Activated CD8-positive, alpha-beta memory T cell treated with anti-CD3 and anti-CD28 coated beads for 24 hours (primary cell): ENCODE measurements at places on chromosomes 11 and 22.
A peak's percentile ranks its signal among the peaks of the same experiment; 100 is the strongest.

DNA sequence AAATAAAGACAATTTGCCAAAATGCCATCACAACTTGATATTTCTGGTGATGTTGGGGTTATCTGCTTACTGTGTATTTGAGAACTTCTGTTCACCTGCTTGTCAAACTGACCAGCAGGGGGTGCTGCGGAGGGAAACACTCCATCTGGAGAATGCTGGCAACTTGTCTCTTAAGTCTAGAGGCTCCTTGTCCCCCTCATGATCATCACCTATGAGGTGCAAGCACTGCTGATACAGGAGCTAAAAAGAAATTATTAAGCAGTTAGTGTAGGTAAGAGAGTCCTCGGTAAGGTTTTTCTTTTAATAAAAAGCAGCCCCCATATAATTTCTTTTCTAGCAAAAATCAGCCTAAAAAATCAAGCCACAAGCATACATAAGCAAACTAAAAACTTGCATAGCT lies 32.7 kb upstream of the GLYATL1B start:
- peak; percentile 91 for DNase-seq

DNA sequence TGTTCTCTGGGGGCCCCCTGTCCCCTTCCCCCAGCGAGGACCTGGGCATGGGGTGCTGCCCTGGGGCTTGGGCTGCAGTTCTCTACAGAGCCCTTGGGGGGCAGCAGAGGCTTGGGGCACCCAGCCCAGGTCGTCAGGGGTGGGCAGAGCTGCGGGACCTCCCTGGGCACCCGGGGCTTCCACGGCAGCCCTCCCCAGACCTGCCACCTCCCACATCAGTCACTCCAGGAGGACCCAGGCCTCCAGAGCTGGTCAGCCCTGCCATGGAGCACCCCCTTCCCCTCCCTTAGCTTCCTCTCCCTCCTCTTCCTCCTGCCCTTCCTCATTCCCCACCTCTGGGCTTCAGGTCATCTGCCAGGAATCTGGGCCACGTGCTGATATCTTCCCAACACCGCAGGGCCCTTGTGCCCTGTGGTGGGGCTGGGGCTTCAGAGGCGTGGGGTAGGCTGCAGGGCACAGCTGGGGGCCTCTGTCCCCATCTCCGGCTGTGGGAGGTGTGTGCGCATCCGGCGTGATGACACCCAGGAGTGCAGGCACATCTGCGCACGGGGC lies 5.8 kb downstream of the TSPAN4 start:
- DNase-seq = peak; percentile 88

GRCh38 chr11:130413405-130414106 lies 14.9 kb downstream of the ADAMTS8 start:
- DNase-seq = no peak

GRCh38 chr11:2269601-2270321 lies 627 bp downstream of the ASCL2 start:
- peak; percentile 75 for DNase-seq

GRCh38 chr11:116224154-116224888 lies 548.5 kb downstream of the BUD13 start:
- peak; percentile 64 for DNase-seq

DNA sequence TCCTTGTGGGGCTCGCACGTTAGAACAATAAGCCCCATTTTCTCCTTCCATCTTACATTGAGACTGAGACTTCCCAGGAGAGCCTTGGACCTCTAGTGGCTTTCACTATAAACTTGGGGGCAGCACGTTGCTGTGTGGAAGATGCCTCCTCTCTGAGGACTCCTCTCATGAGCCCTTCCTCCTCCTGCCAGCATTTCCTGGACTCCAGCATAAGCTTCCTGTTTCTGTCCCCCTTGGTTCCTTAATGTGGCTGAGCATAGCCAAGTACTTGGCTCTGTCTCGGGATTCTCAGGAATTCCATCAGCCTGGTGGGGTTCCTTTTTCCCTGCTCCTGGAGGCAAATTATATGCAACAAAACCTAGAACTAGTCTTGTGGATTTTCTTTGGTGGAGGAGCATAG lies 38.8 kb upstream of the UBASH3B start:
- DNase-seq = no peak

DNA sequence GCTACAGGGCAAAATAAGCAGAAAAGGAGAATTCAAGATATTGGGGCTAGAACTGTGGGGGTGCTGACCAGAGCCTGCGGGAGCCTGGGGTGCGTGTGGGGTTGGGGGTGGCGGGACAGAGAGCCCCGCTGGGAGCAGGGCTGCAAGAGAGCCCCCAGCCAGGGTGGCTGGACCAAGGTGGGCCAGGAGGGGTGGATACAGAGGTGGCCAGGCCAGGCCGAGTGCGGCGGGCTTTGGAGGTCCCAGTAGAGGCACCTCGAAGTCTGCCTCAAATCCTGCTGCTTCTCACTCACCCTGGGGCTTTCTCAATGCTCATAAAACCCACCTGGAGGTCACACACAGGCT lies 16.9 kb upstream of the MUC5B start:
- DNase-seq = no peak

GRCh38 chr11:116258821-116259220 lies 514.0 kb downstream of the BUD13 start:
- DNase-seq = no peak

GRCh38 chr11:47337229-47337924 lies 15.1 kb downstream of the MYBPC3 start:
- no peak for DNase-seq

DNA sequence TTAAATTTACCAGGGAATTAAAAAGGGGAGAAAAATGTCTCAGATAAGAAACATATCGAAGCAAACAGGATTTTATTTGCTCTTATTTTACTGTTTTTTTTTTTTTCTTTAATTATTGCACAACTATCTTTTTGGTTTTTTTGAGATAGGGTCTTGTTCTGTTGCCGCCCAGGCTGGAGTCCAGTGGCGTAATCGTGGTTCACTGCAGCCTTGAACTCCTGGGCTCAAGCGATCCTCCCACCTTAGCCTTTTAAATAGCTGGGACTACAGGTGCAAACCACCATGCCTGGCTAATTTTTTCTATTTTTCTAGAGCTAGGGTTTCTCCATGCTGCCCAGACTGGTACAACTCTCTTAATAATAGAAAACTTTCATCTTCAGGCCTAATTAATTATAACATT lies 32.5 kb downstream of the DRG1 start:
- no peak for DNase-seq

DNA sequence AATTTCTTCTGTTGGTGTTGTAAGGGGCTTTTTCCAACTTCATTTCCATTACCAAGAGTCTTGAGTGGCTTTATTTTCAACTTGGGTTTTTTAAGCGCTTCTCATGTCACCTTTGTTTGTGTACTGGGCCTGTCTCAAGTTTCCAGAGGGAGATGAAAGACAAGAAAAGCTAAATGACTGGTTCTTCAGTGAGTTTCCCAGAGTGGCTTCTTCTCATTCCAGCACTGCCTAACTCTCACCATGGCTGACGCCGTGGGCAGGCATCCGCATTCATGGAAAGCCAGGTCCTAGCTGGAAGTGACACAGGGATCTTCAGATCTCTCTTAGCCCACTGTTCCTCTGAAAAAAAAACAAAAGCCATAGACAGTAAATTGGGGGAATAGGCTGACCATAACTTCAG lies 28.6 kb downstream of the MARK2 start:
- DNase-seq = no peak

DNA sequence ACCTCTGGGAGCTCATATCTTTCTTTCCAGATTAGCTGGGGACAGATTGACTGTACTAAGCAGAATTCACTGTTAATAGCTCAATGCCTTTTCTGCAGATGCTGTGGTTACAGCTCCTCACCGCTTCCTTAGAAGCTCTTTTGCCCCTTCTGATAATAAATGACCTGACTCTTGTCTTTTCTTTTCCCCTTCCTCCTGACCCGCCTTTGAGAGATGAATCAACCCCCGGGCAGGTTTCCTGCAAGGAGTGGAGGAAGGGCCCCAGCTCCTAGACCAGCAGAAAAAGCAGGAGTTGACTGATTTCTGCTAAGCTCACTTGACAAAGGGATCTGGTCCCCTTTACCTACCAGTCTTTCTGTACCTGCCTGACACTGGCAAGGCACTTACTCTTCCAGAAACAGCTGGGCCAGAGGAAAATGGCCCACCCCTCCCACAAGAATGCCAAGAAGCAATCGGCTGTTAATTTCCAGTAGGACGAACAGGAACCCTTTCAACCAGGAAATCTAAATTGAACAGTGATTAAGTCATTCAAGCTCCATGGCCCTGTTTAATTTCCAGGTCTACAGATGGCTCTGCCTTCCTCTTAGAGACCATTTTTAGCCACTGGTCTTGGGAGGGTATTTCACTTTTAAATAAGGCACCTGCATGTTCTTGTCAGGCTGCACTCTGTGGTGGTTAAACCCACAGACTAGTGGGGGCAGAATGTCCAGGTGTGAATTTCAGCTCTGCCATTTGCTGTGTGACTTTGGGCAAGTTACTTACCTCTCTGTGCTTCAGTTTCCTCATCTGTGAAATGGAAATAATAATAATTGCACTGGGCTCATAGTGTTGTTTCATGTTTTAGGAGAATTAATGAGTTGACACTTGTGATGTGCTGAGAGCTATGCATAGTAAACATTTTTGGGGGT lies 67.5 kb downstream of the PRR5L start:
- no peak for DNase-seq

- no peak for DNase-seq
These were observed 88.3 kb upstream of the PARVA start for GRCh38 chr11:12288931-12289666.

GRCh38 chr11:73345481-73346160 lies 30.6 kb upstream of the RELT start:
- DNase-seq = no peak

- peak; percentile 45 for DNase-seq
These were observed 908.5 kb downstream of the BRD1 start for GRCh38 chr22:48919187-48919590.

DNA sequence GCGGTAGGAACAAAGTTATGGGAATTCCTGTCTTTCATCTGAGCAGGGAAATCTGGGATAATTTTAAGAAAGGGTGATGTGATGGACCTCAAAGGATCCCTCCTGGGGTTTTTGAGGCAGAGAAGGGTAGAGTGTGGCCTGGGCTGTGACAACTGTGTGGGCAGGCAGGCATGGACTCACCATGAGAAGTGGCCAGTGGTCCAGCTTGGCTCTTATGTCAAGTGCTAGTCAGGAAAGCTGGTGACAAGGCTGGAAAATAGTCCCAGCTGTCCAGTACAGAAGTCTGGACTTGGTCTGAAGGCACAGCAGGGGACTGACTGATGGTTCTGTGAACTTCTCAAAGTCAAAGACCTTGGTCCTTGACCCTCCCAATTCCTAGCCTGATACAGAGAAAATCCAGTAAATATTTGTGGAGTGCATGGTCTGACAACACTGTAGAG lies 1.7 kb downstream of the PPFIBP2 start:
- no peak for DNase-seq

- DNase-seq = no peak
These were observed 332.7 kb downstream of the CASP12 start for GRCh38 chr11:104565583-104565961.
